ENCODE measurements at places on chromosomes 5 and 9.

DNA sequence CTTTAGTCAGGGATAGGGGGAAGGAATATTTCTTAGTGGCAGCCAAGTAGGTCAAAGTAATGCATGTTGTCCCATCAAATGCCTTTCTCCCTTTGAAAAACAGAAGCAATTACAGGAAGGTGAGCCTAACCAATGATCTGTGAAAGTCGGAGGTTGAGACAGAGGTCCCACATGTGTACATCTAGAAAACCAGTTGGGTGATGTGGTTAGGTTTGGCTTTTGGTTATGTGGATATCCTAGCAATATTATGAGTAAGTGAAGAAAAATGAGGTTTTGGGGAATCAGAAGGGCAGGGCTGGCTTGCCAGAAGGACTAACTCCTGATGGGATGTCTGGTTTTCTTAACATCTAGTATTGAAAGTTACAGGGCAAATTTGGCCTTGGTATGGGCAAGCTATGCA lies 63.4 kb upstream of the PALM2AKAP2 start:
- no peak for DNase-seq

DNA sequence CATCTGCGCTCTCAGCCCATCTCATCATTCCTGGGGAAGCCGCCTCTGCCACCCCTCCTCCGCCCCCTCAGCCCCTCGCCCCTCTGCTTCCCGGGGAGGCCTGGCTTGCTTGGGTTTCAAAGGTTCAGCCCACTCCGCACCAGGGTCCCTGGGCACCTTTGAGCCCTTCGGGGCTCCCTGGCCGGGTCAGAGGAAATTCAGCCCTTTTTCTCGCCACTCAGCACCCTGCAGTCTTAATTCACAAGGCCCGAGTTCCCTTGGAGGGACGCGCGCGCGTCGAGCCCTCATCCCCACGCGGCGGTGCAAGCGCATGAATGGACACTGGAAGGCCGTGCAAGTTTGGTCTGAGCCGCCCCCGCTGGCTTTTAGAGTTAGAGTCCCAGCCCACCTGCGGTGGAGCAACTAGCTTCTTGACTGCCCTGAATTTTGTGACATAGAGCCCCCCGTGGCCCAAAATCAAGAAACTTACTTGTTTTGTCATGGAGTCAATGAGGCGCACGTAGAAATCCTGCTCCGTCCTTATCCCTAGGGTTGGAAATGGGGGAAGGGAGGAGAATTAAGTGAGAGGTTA lies 4.5 kb downstream of the EBF1 start:
- DNase-seq: no peak

GRCh38 chr5:14296533-14297331 lies 153.6 kb downstream of the TRIO start:
- DNase-seq: no peak

- peak; percentile 56 for DNase-seq
These were observed 23.4 kb downstream of the MINAR2 start for GRCh38 chr5:129771058-129771838.

GRCh38 chr5:57037355-57037754 lies 85.4 kb upstream of the MIER3 start:
- DNase-seq: no peak

GRCh38 chr5:159198063-159199036 lies 11.0 kb downstream of the RNF145 start:
- no peak for DNase-seq

DNA sequence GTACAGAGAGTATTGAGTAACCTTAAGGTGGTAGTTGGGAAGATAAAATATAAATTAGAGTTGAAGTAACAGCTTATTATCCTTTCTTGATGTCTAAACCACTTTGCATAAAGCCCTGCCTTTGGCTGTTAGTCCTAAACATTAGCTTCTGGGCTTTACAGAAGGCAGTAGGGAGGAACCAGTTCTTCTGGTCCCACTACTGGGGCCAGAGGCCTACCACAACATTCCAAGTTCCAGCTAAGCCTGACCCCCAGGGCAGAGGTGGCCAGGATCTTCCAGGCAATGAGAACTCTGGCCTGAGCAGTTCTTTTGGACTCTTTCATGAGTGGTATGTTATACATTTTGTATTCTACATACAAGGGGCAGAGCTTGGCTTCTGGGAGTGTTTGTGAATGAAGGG lies 26.1 kb downstream of the DNAI1 start:
- no peak for DNase-seq

DNA sequence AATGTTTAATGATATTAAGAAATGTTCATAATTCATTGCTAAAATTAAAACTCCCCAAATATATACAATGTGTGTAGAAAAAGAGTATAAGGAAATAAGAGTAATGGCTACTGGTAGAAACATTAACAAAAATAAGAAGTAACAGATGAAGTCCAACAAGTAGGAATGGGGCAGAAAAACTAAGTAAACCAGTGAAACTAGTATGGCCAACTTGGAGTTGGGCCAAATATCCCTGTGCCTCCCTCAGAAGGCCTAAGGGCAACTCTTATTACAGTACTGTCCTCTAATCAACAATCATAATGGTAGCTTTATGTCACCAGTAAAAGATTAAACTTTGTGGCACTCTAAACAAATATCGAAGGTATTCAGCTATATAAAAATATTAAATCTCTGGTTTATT lies 93.5 kb downstream of the SSBP2 start:
- no peak for DNase-seq

- no peak for DNase-seq
These were observed 602.0 kb upstream of the MEF2C start for GRCh38 chr5:89484962-89485361.

DNA sequence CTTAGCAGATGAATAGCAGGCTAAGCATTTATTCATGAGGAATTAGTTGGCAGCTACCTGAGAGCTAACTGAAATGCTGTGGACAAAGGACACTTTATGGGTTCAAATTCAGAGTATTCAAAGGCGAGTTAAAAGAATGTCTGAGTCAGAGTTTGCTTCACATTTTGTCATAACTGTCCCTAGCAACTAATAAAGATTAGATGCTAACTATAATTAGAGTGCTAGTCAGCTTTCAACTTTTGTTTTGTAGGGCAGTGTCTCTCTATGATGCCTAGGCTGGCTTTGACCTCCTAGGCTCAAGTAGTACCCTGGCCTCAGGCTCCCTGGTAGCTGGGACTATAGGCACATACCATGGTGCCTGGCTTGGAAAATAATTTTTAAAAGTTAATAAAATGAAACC lies 4.6 kb downstream of the SMC5 start:
- no peak for DNase-seq

DNA sequence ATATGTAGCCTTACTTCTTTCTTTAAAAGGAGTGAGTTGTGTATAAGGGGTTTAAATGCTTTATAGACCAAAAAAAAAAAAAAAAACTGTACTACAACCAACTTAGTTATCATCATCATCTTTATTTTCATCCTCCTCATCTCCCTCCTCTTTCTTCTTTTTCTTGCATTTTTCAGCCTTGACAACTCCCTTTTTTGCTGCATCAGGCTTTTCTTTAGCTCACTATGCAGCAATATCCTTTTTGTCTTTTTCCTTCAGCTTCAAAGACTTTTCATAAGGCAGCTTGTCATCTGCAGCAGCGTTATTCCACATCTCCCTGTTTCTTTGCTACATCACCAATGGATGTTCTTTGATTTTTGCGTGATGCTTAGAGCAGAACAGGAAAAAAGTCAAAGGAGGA lies 526.0 kb downstream of the ZNF608 start:
- DNase-seq: no peak

GRCh38 chr9:73596321-73596720 lies 444.7 kb downstream of the ANXA1 start:
- no peak for DNase-seq

DNA sequence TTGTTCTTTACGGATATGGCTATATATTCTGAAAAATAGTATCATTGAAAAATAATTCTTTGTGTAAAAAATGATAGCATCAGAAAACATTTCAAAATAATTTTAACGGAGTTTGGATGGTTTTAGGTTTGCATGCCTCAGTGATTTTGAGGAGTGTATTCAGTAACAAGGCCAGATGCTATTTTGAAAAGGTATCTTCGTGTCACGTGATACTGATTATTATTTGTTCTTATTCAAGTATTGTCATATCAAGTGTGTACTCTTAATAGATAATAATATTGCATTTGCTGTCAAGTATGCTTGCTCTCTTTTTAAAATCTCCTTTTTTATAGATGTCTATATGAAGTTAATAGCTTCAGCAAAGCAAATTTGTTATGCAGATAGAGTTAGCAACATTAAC lies 313.1 kb upstream of the PTPRD start:
- no peak for DNase-seq

- peak; percentile 21 for DNase-seq
These were observed 149.3 kb downstream of the MELK start for GRCh38 chr9:36721846-36722588.

GRCh38 chr9:35972093-35972492 lies 14.1 kb upstream of the OR2S2 start:
- DNase-seq: no peak

- DNase-seq: peak; percentile 72
These were observed 46.1 kb downstream of the PTTG1 start for GRCh38 chr5:160467555-160468362.

GRCh38 chr5:23405316-23406068 lies 101.9 kb upstream of the PRDM9 start:
- no peak for DNase-seq

GRCh38 chr5:23223846-23224245 lies 283.6 kb upstream of the PRDM9 start:
- DNase-seq: peak; percentile 32

DNA sequence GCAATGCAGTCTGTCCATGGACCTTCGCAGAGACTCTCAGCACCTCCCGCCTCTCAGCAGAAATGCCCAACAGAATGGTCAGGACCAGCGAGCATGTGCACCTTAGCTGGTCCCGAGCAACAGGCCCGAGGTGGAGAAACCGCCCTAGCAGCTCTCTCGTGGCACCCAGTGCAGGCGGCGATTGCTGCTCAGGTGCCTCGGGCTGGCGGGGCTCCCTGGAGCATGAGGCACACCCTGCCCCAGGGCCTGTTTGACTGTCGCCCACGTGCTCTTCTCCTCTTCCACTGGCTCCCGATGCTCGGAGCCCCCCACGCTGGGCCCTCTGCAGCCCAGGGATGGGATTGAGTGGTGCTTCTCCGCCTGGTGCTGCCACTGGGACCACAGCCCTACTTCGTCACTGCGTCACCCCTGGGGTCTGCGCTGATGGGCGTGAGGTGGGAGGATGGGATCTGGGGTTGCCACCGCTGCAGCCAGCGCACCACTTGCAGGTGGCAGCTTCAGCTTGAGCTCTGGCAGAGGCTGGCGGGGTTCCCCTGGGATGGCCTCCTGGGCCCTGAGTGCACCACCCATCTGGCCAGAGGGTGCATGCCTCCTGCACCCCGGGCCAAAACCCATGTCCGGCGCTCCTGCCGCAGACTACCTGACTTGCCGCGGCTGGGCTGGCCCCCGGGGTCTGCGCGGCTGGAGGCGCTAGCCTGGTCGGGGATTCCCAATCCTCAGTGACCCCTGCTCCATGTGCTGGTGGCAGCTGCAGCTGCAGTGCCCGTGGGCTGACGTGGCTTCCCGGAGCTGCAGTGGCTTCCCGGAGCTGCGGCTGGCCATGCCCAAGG lies 244.2 kb downstream of the FOXD4L6 start:
- DNase-seq: peak; percentile 4

DNA sequence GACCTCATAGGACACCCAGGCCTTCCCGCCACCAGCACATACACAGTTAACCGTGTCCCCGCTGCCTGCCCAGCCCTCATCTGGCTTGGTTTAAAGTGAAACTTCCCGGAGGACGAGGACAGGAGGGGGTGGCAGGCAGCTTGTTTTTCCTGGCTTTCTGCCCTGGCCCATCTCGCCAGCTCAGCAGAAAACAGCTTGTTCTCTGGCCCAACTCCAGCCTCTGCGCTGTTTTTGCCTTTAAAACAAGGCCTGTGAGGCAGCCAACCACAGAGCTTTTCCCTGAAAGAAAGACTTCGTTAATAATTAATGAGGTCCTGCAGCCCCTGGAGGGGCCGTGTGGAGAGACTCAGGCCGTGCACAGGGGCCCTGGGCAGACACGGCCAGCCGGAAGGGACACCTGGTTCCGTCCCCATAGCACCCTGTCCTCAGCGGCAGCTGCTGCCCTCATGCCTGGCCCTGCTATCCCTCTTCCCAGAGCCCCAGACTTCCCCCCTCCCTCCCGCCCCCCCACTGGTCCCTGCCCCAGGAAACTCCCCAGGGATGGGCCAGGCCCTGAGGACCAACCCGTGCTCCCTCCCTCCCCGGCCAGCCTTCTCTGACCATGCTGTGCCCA lies 108.7 kb downstream of the RXRA start:
- peak; percentile 87 for DNase-seq

GRCh38 chr9:70390933-70391341 lies 23.5 kb downstream of the KLF9 start:
- DNase-seq: no peak

- no peak for DNase-seq
These were observed 80.9 kb downstream of the HMCN2 start for GRCh38 chr9:130346431-130346830.

GRCh38 chr9:107740088-107740980 lies 250.8 kb upstream of the KLF4 start:
- no peak for DNase-seq

DNA sequence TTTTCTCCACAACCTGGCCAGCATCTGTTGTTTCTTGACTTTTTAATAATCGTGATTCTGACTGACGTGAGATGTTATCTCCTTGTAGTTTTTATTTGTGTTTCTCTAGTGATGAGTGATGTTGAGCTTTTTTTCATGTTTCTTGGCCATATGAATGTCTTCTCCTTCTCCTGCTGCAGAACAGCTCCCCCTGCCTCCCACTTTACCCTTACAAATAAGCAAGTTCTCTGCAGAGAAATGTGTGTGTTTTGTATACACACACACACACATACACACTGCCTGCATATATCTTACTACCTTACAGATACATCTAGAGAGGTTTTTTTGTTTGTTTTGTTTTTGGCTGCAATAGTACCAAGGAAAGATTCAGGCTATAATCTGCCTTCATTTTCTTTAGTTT lies 88.7 kb upstream of the PHF24 start:
- no peak for DNase-seq

GRCh38 chr9:32704343-32704742 lies 68.9 kb upstream of the TAF1L start:
- no peak for DNase-seq

DNA sequence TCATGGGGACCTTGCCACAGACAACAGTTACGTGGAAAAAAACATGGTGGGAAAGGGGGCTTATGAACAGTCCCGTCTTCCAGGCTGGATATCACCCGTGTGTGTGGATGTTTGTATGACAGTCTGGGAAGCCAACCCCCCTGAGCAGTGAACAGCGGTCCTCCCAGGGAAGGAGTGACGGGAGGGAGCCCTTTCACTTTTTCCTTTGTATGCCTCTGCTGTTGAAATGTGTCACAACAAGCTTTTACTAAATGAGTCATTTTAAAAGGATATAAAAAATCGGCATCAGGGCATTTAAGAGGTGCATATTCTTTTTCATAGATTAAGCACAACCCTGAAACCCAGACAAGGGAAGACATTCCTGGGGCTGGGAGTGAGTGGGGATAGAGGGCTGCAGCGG lies 5.1 kb downstream of the MYMK start:
- no peak for DNase-seq

DNA sequence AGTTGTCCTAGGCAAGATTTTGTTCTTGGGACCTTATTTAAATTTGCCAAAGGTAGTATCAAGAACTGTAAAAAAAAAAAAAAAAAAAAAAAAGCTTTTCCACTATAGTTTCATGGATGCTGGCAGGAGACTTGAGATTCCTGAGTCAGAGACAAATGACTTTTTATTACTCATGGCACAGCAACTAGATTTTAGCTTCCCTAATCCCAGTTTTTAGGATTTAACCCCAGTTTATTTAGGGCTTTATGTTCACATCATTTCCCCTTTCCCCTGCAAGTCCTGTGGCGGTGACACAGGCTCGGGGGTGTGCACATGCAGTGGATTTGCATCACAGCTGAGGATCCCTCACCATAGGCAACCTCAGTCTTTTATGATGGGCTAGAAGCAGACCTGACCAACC lies 144.9 kb downstream of the GOLPH3 start:
- DNase-seq: no peak

- no peak for DNase-seq
These were observed 409.9 kb downstream of the CTNND2 start for GRCh38 chr5:11494340-11494739.

Data from urothelium cell line (cell line).